ENCODE measurements at places on chromosomes 5 and 9. TPM values are rescaled to one million over a fixed set of nuclear protein-coding genes. Genes with fewer than 3 reads are reported as not detected.
A peak's percentile ranks its signal among the peaks of the same experiment; 100 is the strongest.

The ZSWIM6 gene
- total RNA-seq = 3.0 TPM

The DNAJC18 gene
- 20.5 TPM for total RNA-seq

GRCh38 chr5:71586052-71586940, 844 bp upstream of the MCCC2 start:
- DNase-seq = peak; percentile 25

DNA sequence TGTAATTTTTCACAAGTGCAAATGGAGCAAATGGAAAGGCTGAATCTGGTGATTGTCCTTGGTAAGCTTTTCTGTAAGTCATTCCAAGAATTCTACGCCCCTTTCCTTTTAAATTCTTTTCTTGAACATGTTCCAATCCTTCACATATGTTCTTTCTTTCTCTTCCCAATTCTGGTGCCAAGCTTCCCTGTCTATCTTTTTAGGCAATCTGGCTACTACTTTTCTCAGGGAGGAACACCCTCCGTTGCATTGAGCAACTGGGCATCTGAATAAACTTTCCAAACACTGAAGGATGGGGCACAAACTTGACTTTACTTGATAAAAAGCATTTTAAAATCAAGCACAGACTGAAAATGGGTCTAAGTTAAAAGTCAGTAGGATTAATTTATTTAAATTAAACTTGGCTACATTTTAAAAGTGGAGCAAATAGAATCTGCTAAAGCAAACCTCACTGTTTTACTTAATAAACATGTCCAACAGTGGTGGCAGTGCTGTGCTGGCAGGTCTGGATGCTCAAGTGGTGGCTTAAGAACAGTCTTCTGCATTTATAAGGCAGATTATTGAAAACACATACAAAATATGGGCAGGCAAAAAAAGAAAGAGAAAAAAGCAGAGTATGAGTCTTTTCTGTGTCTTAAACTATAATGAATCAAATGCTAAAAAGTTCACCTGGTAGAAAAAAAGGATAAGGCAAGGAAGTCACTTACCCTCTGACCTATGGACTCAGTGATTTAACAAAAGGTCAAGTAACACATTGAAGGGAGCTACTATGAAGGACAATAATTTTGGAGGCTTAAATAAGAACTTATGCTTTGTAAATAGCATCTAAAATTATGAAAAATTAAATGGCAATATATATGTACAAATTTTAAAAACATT, 5.4 kb downstream of the ELL2 start:
- no peak for DNase-seq

- DNase-seq = no peak
These were observed 164.2 kb downstream of the MEF2C start for GRCh38 chr5:88718736-88719135.

DNA sequence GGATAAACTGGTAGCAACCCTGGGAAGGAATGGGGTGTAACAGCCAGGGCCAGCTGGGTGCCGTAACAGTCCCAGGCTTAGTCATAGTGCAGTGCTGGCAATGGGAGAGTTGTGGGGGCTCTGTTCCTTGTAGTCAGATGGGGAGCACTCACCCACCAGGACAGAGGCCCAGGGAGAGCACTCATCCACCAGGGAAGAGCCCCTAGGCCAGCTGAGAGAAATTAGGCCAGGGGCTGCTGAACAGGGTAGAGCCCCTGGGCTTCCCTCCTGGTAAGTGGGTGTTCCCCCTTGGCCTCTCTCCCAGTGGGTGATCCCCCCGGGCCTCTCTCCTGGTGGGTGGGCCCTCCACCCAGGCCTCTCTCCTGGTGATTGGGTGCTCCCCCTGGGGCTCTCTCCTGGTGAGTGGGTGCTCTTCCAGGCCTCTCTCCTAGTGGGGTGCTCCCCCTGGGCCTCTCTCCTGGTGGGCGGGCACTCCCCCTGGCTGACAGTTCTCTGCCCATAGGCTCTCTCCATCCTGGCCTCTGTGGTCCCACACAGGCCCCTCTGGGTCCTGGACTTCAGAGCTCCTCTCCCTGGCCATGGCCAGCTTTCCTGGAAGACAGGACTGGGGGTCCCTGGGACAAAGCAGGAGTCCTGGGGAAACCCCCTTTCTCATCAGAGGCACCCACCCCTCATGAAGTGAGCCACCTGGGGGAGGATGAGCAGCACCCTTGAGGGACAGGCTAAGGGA, 13.4 kb downstream of the FGD3 start:
- DNase-seq = no peak

GRCh38 chr9:129558551-129559505, 62.1 kb downstream of the C9orf50 start:
- DNase-seq = no peak

Measured in activated naive CD8-positive, alpha-beta T cell treated with anti-CD3 and anti-CD28 coated beads for 36 hours (primary cell).